ENCODE measurements at places on chromosomes 1 and 21.

GRCh38 chr1:52867087-52867863 lies 24.7 kb downstream of the ZYG11A start:
- no peak for DNase-seq

DNA sequence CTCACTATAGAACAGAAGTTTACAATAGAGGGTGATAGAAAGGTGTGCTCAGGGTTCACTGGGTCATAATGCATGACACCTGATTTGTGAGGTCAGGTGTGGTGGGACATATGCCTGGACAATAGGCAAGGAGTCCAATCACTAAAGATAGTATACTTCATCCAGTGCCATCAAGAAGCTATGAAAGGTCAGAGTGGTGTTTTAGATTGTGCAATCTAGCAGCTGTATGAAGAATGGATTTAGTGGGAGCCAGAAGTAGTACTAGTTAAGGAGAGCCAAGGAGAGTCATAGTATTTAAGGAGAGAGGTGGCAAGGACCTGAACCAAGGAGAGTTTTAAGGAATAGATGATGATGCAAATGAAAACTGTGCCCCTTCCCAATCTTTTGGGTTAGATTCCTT lies 80.6 kb upstream of the C1orf105 start:
- no peak for DNase-seq

DNA sequence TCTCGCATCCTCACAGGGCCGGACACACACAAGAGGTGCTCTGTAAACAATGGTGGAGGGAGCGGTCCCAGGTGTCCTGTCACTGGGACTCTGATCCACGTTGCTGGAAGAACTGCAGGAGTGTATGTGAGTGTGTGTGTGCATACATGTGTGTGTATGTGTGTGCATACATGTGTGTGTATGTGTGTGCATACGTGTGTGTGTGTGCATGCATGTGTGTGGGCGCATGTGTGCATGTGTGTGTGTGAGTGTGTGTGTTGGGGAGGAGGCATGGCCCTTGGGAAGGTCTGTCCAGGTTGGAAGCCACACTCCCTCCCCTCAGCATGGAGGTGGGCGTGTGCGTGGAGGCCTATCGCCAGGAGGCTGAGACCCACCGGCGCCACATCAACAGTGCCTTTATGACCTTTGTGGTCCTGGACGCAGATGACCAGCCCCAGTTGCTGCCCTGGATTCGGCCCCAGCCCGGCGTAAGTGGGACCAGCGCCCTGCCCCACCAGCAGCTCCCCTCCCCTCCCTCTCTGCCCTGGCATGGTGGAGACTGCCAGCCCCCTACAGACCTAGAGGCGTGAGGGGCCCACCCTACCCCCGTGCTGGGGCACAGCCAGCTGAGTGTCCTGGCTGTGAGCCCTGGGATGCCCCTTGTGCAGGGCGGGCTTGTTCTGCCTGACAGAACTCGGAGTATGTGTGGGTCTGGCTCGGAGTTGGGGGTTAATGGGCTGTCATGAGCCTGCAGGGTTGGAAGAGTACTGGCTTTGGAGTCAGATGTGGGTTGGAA lies 22.2 kb downstream of the FAM151A start:
- DNase-seq, result no peak

- no peak for DNase-seq
Observed at GRCh38 chr1:175015243-175015642, 8.0 kb downstream of the MRPS14 start.

GRCh38 chr1:97538113-97538512 lies 382.7 kb downstream of the DPYD start:
- DNase-seq, result no peak

DNA sequence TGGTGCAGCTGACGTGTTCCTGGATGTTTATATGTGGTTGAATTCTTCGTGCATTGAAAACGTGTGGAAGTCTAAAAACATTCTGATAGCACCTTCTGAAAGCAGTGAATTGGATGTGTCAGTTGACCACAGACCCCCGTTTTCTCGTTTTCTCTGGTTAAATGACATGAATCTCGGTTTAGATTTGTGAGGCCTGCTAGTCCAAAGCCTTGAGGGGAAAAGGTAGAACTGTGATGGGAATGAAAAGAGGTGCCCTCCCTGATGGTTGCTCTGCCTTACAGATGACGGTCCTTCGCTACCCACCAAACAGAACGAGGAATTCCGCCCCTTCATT lies 8.9 kb downstream of the RER1 start:
- no peak for DNase-seq

DNA sequence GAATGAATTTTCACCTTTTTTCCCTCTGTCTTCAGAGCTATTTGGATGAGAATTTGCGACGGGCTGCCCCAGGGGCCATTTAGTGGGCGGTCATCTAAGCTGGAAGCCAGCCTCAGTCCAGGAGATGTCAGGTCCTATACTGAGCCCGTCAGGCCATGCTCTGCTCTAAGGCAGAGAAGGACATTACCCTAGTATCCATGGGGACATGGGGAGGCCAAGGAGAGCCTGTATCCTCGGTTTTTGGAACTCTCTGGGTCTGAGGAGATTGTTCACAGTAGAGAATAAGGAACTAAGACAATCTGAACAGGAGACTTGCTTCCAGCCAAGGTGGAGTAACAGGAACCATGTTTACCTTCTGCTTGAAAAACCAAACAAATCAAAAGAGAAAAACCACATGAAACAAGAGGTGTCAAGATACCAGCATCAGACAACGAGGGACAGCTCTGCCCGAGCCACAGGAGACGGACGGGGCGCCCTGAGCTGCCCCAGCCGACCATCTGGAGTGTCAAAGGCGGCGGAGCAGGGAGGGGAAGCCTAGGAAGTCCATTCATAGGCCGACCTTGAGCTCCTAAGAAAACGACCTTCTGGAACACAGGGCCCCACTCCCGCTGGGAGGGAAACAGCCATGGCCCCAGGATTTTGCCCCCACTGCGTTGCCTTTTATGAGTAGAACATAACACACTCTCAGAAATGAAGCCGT lies 20.0 kb upstream of the ADARB1 start:
- no peak for DNase-seq

GRCh38 chr1:9238550-9238949 lies 4.0 kb downstream of the H6PD start:
- no peak for DNase-seq

- DNase-seq, result no peak
Observed at GRCh38 chr1:150273311-150273710, 721 bp downstream of the C1orf54 start.

- DNase-seq, result no peak
Observed at GRCh38 chr1:165841582-165842017, 14.2 kb downstream of the UCK2 start.

- DNase-seq, result no peak
Observed at GRCh38 chr1:152533327-152533938, 19.2 kb downstream of the CRCT1 start.

- no peak for DNase-seq
Observed at GRCh38 chr1:189463166-189463565, 1014.5 kb downstream of the BRINP3 start.

GRCh38 chr1:46112108-46112507 lies 20.3 kb downstream of the PIK3R3 start:
- no peak for DNase-seq

- no peak for DNase-seq
Observed at GRCh38 chr1:107981277-107981676, 16.3 kb upstream of the VAV3 start.

GRCh38 chr1:202101184-202101583 lies 21.5 kb upstream of the GPR37L1 start:
- no peak for DNase-seq

- DNase-seq, result no peak
Observed at GRCh38 chr1:50603274-50604271, 180.3 kb upstream of the DMRTA2 start.

GRCh38 chr1:85225624-85226380 lies 25.0 kb upstream of the SYDE2 start:
- no peak for DNase-seq

GRCh38 chr1:99540744-99541143 lies 105.2 kb upstream of the PALMD start:
- DNase-seq, result no peak

DNA sequence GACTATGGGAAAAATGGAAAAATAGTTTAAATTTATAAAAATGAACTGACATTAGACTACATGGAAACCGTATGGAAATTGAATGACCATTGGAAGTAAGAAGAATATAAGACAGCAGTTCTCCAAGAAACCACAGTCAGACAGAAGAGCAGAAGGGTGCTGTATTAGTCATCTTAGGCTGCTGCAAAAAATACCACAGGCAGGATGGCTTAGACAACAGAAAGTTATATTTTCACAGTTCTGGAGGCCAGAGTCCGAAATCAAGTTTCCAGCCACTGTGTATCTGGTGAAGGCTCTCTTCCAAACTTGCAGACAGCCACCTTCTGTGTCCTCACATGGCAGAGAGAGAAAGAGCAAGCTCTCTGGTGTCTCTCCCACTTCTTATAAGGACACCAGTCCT lies 175.2 kb downstream of the DSCAM start:
- DNase-seq, result no peak

GRCh38 chr1:168235548-168235885 lies 9.7 kb downstream of the SFT2D2 start:
- DNase-seq, result no peak

GRCh38 chr1:108600504-108600903 lies 40.6 kb downstream of the EEIG2 start:
- no peak for DNase-seq

GRCh38 chr1:168735974-168736373 lies 7.0 kb upstream of the DPT start:
- DNase-seq, result no peak
